ENCODE measurements at places on chromosomes 6 and 20.
A peak's percentile ranks its signal among the peaks of the same experiment; 100 is the strongest.

DNA sequence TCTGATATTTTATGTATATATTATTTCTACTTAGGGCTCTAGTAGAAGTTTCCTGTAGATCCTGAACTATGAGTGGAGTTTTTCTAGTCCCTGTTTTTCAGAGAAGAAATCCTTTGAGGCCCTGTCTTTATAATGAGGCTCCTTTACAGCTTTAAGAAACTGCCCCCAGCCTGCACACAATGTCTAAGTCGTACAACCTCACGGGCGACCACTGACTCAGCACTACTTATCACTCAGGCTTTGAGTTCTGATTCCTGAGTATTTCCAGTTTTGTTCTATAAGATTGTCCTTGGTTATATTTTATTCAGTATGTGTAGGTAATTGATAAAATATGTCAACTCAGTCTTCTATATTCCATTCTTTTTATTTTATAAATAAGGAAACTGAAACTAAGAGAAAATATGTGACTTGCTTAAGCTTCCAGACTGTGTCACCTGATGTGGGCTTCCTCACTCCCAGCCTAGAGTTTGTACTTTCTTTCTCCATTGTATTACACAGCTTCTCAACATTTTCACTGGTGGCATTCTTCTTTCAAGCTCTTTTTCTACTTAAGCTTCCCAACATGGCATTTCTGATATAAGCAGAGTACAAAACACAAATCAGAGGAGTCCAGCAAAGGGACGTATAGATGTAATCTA, 167.0 kb downstream of the TBX18 start:
- DNase-seq = no peak

- DNase-seq = peak; percentile 52
Measured at GRCh38 chr6:30841644-30842504, 42.4 kb upstream of the DDR1 start.

DNA sequence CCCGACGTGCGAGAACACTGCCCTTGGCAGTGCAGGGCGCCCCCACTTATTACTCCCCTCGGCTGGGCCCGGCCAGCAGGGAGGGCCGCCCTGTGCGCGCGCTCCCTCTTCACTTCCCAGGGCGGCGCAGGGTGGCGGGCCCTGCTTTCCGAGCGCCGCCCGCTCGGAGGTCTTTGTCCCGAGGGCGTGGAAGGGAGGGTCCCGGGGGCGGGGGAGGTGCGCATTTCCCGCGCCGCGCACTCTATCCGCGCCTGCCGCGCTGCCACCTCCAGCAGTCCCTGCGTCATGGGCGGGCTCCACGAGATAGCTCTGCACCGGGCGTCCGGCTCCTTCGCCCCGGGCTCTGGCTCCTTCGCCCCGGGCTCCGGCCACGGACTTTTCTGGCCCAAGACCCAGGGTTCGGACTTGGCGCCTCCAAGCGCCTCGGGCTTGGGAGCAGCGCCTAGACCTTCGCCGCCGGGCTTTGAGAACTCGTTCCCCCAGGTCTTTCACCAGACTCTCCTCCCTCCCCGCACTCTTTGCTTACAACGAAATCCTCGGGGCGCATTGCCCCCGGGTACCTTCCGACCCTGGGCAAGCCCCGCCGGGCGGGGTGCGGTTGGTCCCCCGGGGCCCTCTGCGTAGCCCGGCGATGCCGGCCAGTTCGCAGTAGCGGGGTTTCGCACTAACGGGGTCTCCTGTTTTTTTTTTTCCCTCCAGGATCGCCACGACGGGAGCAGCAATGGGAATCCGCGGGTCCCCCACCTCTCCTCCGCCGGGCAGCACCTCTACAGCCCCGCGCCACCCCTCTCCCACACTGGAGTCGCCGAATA, 1.6 kb downstream of the TFAP2C start:
- DNase-seq = peak; percentile 39

GRCh38 chr20:48523191-48523995, 304.4 kb downstream of the PREX1 start:
- DNase-seq = peak; percentile 92

DNA sequence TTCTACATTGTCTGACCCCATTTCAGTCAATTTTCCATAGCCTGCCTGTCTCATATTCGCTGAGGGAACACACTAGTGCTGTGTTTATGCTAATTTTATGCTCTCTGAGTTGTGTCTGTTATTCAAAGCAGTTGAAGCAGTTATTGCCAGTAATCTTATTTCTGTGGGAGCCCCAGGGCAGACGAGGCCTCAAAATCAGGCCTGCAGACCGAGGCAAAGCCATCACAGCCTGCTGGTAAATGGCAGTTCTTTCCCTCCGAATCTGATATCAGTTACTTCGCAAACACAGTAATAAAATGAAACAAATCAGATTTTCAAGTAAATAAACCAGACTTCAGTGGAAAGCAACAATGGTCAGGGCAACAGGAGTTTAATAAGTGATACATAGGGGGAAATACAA, 508.4 kb downstream of the PKHD1 start:
- DNase-seq = no peak

- no peak for DNase-seq
Measured at GRCh38 chr6:150026976-150027805, 1.9 kb upstream of the RAET1L start.

- peak; percentile 35 for DNase-seq
Measured at GRCh38 chr6:107712665-107713551, 111.2 kb downstream of the SCML4 start.

DNA sequence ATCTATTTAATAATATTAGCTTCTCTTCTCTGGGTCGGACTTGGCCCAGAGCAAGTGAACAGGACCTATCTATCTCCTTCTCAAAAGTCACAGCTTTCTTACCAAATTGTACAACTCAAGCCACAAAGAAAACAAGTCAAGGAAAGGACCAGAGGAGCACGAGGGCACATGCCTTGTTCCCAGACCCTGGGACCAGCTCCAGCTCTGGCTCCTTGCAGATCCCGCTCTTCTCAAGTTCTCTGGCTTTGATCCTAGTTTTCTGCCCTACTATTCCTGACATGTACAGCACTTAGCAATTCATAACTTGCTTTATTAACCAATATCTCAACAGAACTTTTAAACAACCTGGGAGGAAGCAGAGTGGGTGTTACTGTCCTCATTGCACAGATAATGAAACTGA, 185.9 kb downstream of the ESR1 start:
- no peak for DNase-seq

- no peak for DNase-seq
Measured at GRCh38 chr20:44196271-44196670, 9.3 kb upstream of the JPH2 start.

DNA sequence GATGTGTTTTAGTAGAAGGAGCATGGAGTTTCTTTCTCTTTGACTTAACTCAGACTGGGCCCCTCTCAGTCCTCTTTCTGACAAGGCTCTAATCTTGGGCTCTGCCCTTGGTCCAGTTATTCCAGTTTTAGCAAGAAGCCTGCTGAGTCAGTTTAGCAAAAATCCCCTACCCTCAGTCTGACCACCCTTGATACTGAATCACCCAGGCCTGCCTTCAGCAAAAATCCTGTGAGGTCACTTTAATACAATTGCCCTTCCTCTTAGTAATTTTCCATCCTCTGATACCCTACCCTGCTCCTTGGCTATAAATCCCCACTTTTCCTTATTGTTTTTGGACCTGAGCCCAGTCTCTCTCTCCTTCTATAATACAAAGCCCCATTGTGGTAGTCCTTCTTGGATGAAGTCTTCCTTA, 326.7 kb upstream of the NOX3 start:
- peak; percentile 44 for DNase-seq

- peak; percentile 28 for DNase-seq
Measured at GRCh38 chr6:139230391-139230840, 61.4 kb downstream of the TXLNB start.

- no peak for DNase-seq
Measured at GRCh38 chr6:90399970-90400369, 103.3 kb upstream of the BACH2 start.

DNA sequence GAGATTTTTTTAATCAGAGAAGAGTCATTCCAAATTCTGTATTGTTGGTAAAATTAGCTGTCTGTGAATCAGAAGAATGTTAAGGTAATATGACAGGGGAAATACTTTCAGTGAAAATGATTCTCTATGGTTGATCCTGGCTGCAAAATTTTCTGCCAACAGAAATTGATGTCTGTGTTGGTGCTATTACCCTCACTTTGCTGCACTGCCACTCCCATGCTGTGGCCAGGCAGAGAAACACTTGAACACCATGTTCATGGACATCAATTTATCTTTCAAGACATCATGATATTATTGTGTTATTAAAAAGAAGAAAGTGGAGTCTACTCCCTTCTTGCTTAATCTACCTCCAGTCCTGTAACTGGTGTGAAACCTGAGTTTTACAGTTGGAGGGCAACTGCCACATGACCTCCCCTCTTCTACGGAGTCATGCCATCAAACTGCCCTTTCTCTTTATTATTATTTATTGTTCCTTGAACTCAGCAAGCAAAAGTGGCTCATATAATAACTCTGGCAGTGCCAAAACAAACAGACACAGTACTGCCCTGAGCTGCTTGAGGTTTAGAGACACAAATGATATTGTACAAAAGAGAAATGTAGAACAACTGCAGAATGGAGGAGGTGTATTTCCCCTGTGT, 288.0 kb upstream of the JAG1 start:
- DNase-seq = no peak

DNA sequence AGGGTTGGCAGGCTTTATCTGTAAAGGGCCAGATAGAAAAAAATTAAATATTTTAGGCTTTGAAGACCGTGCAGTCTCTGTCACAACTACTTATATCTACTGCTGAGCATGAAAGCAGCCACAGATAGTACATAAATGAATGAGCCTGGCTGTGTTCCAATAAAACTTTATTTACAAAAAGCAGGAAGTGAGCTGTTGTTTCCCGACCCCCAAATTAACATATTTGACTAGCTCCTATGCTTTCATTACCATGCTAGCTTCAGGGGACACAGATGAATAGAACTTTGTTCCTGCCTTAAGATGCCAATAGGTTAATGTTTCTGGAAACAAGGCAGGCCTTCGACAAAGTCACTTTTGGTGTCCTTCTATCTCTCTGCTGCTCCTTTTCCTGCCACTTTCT, 1058.0 kb upstream of the FLRT3 start:
- DNase-seq = no peak

- no peak for DNase-seq
Measured at GRCh38 chr6:3013486-3013885, 13.8 kb downstream of the NQO2 start.

DNA sequence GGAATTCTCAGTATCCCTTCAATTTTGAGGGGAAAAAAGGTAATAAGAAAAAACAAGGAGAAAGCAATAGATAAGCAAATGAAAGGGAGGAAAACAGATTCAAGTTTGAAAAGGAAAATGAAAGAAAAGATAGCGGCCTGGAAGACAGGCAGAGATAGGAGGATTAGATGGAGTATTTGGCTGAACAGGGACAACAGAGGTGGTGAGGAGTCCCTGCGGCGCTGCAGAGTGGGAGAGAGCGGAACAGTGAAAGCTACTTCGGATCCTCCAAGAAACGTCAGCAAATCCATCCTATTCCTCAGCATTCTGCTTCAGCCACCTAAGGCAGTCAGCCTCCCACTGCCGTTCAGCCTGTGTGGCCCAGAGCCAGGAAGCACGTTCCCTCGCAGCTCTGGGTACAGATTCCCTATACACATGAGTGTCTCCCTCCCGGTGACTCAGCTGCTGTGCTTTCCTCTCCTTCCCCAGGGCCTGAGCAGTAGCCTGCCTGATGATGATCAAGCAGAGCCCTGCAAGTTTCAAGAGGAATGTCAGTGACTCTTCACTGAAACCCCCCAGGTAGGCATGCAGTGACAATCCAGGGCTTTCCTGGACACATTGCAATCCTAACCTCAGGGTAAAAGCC, 43.4 kb upstream of the CDYL start:
- peak; percentile 84 for DNase-seq

DNA sequence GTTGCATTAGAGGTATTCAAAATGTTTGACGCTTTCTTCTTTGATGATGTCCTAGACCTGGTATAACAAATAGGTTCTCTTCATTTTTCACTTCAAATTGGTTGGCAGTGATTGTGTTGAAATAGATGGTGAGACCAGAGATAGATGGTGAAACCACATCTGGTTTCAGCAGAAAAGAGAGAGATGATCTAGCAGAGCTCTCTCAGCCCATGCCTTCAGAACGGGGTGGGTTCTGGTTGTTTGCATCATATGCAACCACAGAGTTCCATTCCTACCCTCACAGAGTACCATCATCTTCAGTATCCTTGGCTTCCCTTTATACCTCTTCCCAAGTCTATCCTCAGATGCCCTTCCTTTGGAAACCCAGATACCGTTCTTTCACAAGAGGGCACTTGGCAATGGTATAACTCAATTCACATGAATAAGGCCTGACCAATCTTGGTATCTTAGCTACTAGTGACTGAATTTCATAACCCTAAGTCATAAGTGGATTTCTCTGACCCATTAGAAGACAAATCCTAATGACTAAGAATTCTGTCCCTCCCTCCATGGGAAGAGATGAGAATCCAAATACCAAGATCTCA, 93.7 kb downstream of the UBE3D start:
- DNase-seq = no peak

- DNase-seq = no peak
Measured at GRCh38 chr6:39054577-39055142, 6.1 kb downstream of the GLP1R start.

GRCh38 chr6:37686111-37686510, 11.6 kb downstream of the MDGA1 start:
- DNase-seq = no peak

DNA sequence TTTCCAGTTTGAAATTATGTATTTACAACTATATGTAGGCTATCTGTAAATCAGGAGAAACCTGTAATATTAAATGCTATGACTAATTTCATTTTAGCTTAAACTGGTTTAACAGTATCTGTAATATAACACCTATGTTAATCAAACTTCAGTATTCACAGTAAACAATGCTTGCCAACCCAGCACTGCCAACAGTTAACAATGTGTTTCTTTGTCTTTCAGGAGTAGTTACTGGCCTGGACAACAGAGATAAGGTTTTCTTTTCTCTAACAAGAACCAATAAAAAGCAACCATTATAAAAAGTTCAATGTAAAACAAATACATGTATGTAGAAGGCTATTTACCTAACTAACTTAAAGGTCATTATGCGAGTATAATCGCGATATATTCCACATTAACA, 158.8 kb downstream of the CDK19 start:
- DNase-seq = no peak

DNA sequence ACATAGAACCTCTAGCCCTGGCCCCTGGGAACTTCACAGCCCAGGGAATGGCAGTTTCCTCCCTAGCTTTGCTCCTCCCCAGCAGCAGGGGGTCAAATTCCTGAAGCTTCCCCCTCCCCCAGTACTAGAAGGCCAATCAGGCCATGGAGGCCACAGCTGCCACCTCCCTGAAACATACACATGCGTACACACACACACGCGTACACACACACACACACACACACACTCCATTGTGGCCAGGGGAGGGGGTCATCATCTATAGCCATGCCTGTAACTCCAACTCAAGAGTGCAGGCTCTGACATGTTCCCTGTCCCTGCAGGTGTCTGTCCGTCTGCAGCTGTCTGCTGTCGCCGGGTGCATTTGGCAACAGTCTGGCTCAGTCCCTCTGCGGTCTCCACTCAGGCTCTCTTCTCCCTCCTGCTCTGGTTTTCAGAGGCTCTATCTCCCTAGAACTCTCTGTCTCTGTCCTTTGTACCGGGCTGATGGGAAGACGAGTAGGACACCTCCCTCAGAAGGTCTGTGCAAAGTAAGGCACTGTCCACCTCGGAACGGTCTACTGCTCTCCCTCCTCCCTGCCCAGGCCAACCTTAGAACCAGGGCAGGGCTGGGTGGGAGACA, 1.4 kb downstream of the LRFN2 start:
- DNase-seq = no peak

- DNase-seq = peak; percentile 76
Measured at GRCh38 chr20:10671919-10672623, 1.7 kb downstream of the JAG1 start.
